H9 (cell line): ENCODE measurements at places on chromosomes 3 and 15. TPM values are rescaled to one million over a fixed set of nuclear protein-coding genes. Genes with fewer than 3 reads are reported as not detected.

GRCh38 chr3:39208463-39209055, 16.2 kb upstream of the XIRP1 start:
- H3K27ac ChIP-seq = no peak overlapping the region
- H3K4me3 ChIP-seq = no peak overlapping the region
- no peaks in the 10 kb centered on the region for H3K36me3 ChIP-seq
- DNase-seq = peak; percentile 77
- no peaks in the 10 kb centered on the region for H3K27me3 ChIP-seq

GRCh38 chr3:64732576-64732975, 44.8 kb upstream of the ADAMTS9 start:
- H3K36me3 ChIP-seq = no peaks in the 10 kb centered on the region
- no peaks in the 10 kb centered on the region for H3K4me1 ChIP-seq
- H3K27ac ChIP-seq = no peak overlapping the region
- no peak overlapping the region for H3K4me3 ChIP-seq
- no peak for DNase-seq

Gene LOXL1
- 6.9 and 9.1 TPM in 2 replicates for total RNA-seq

DNA sequence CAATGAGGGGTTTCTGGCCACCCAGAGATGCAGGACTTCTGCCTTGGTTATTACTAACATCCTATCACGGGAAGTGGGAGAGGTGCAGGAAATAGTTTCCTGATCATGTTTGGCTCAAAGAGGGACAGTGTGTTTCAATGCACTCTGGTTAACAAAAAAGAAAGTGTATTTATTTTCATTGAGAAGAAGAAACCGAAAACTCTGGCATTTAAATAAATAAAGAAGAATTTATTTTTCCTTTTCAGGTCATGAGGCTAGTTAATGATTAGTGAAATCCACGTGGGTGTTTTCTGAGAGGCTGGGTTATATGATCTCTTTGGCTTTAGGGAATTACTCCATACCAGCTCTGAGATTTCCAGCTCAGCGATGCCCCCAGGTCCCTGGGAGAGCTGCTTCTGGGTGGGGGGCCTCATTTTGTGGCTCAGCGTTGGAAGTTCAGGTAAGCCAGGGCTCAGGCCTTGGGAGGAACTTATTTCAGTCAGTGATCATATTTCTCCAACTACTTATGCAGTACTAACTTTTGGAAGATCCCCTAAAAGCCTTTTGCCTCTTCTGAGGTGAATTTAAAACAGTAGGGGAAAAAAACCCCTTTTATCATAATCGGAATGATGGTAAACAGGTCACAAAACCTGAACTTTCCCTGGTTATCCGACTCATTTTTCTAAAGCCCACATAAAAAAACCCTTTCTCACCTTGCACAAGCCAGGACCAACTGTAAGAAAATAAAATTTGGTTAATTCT, at the start of gene PLA1A:
PLA1A (plus strand) TSS at position 338 of the 741 bp plus-strand sequence; CDS start at position 367, 29 bp downstream.
- no peaks in the 10 kb centered on the region for H3K27me3 ChIP-seq
- no peak within 1 kb of the TSS for H3K4me3 ChIP-seq
- DNase-seq = no peak
- H3K36me3 ChIP-seq = no peaks in the 10 kb centered on the region
- no peaks in the 10 kb centered on the region; the same call in 1 of the 2 replicates for H3K4me1 ChIP-seq
- no peak within 1 kb of the TSS for H3K27ac ChIP-seq

Gene STRIT1
- total RNA-seq = 0.26 TPM in 1 of 2 replicates, not detected in the other

DNA sequence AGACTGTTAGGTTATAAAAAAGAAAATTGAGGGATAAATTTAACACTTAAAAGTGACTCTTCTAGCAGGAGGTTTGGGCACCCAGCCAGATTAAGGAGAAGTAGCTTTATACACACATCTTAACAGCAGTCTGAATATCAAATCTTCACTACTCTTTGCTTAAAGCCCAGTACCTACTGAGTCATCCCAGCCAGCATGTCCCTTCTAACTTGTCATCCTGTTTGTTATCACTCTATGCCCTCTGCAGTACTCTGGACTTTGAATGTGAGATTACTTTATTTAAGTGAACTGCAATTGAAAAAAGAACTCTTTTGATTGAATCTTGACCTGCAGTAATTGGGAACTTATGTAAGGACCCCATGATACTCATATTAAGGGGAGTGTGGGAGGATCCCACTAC, 77.6 kb downstream of the FHIT start:
- H3K27me3 ChIP-seq = no peaks in the 10 kb centered on the region
- H3K36me3 ChIP-seq = no peaks in the 10 kb centered on the region
- no peak overlapping the region for H3K4me3 ChIP-seq
- H3K4me1 ChIP-seq = no peaks in the 10 kb centered on the region; the same call in 1 of the 2 replicates
- H3K27ac ChIP-seq = no peak overlapping the region

GRCh38 chr15:43383070-43383469, 12.2 kb downstream of the TUBGCP4 start:
- no peaks in the 10 kb centered on the region for H3K4me1 ChIP-seq
- peaks cover 28% of the 10 kb centered on the region; the same call in 2 of the 3 replicates for H3K36me3 ChIP-seq
- no peak for DNase-seq
- H3K27me3 ChIP-seq = no peaks in the 10 kb centered on the region
- no peak overlapping the region for H3K27ac ChIP-seq
- no peak overlapping the region for H3K4me3 ChIP-seq

Gene FANCI
- total RNA-seq = 102 and 106 TPM in 2 replicates

DNA sequence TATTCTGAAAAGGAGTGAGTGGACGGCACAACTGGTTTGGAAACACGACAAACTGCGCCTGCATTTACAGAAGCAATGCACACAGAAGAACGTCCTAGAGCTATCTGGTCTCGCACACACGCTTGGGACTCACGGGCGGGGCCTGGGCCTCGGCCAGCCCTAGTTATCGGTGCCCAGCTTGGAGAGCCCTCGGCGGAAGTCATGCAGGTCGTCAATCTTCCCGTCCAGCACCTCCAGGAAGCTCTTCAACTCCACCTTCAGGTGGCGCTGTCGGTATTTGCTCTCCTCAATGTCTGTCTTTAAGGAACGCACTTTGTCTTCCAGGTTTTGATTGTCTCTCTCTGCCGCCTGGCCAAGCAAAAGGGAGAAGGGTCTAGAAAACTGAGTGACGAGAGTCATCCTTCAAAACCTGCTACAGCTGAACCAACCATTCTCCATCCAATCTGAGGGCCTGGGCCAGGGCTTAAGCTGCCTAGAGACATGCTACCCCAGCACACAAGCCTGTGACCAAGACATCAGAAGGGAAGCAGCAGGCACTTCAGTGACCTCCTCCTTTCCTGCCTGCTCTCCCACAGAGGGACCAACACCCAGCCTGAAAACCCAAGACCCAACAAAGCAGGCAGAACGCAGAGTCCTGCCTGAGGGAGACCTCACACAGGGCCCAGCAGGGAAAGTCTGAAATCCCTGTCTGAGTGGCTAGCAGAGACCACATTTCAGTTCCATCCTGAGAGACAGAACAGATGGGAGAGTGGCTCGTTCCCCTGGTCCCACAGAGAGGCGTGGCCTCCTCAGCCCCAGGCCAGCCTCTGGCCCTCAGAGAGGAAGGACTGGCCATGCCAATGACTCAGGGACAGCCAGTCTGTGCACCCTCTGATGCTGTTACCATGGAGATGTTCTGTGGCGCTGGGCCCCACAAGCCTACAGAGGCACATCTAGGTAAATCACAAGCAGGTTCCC, 40.4 kb downstream of the WHAMM start:
- no peak overlapping the region for H3K4me3 ChIP-seq
- no peaks in the 10 kb centered on the region for H3K4me1 ChIP-seq
- peak; percentile 95 for DNase-seq
- H3K27ac ChIP-seq = no peak overlapping the region

Gene SLC9C1
- 0.15 and 0.50 TPM in 2 replicates for total RNA-seq

GRCh38 chr15:88018869-88019641, 237.5 kb downstream of the NTRK3 start:
- DNase-seq = no peak
- no peaks in the 10 kb centered on the region for H3K36me3 ChIP-seq
- no peak overlapping the region for H3K27ac ChIP-seq
- peaks cover under 1% of the 10 kb centered on the region; the same call in 1 of the 2 replicates for H3K27me3 ChIP-seq
- H3K4me1 ChIP-seq = peaks cover 2% of the 10 kb centered on the region

Gene CISH
- total RNA-seq = 1.7 and 2.2 TPM in 2 replicates

Gene SLC22A14
- total RNA-seq = not detected in 2 replicates

Gene FAM227B
- total RNA-seq = 5.1 and 5.5 TPM in 2 replicates

DNA sequence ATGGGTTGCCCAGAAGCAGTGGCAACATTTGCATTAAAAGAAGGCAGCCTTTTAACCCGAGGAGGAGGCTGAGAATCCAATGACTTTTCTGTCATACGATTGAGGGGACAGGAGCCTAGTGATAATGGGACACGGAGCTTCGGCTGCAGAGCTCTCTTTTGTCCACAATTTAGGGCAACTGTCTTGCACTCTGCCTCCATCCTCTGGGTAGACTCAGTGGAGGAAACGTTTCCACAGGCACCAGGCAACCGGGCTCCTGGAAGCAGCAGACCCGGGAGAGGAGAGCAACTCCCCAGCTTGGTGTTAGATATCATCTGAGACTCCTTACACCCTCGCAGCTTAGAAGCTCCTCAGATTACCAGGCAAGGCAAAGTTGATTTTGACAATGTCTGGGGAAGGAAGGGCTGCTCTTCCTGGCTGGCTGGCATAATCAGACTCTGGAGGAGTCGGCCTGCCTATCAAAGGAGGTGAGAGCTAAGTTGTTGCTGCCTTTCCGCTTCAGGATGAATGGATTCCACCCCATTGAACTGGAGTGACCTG, 43.5 kb upstream of the RNU6-1 start:
- H3K27ac ChIP-seq = no peak overlapping the region
- H3K27me3 ChIP-seq = no peaks in the 10 kb centered on the region; the same call in 1 of the 2 replicates
- no peaks in the 10 kb centered on the region; the same call in 1 of the 2 replicates for H3K4me1 ChIP-seq
- no peak overlapping the region for H3K4me3 ChIP-seq
- H3K36me3 ChIP-seq = no peaks in the 10 kb centered on the region

GRCh38 chr3:62332835-62333244, 40.5 kb downstream of the FEZF2 start:
- H3K27ac ChIP-seq = no peak overlapping the region
- no peak for DNase-seq
- H3K36me3 ChIP-seq = no peaks in the 10 kb centered on the region
- no peaks in the 10 kb centered on the region for H3K27me3 ChIP-seq
- no peak overlapping the region for H3K4me3 ChIP-seq

Gene ALDH1A2
- 0.31 and 0.72 TPM in 2 replicates for total RNA-seq

- H3K4me3 ChIP-seq = no peak overlapping the region
- no peak overlapping the region for H3K27ac ChIP-seq
- no peak for DNase-seq
- no peaks in the 10 kb centered on the region for H3K27me3 ChIP-seq
Measured at GRCh38 chr15:56077081-56077480, 83.7 kb upstream of the NEDD4 start.

GRCh38 chr15:25633862-25634261, 195.0 kb upstream of the UBE3A start:
- no peaks in the 10 kb centered on the region; the same call in 1 of the 2 replicates for H3K4me1 ChIP-seq
- no peaks in the 10 kb centered on the region for H3K36me3 ChIP-seq
- no peak overlapping the region for H3K4me3 ChIP-seq
- peaks cover 7% of the 10 kb centered on the region; the same call in 1 of the 2 replicates for H3K27me3 ChIP-seq

Gene LSAMP
- total RNA-seq = 0.66 and 0.90 TPM in 2 replicates

GRCh38 chr3:33962396-33962795, 164.0 kb downstream of the PDCD6IP start:
- H3K36me3 ChIP-seq = no peaks in the 10 kb centered on the region
- no peak for DNase-seq
- H3K27ac ChIP-seq = no peak overlapping the region
- H3K27me3 ChIP-seq = no peaks in the 10 kb centered on the region

GRCh38 chr3:27666708-27667107, 55.4 kb downstream of the EOMES start:
- peak overlapping the region; percentile 65 for H3K4me3 ChIP-seq
- DNase-seq = peak; percentile 87
- no peaks in the 10 kb centered on the region for H3K27me3 ChIP-seq
- peak overlapping the region; percentile 98 for H3K27ac ChIP-seq

Gene GP9
- not detected in 2 replicates for total RNA-seq

Gene GOLGA8K
- total RNA-seq = 0.85 TPM in 1 of 2 replicates, not detected in the other

DNA sequence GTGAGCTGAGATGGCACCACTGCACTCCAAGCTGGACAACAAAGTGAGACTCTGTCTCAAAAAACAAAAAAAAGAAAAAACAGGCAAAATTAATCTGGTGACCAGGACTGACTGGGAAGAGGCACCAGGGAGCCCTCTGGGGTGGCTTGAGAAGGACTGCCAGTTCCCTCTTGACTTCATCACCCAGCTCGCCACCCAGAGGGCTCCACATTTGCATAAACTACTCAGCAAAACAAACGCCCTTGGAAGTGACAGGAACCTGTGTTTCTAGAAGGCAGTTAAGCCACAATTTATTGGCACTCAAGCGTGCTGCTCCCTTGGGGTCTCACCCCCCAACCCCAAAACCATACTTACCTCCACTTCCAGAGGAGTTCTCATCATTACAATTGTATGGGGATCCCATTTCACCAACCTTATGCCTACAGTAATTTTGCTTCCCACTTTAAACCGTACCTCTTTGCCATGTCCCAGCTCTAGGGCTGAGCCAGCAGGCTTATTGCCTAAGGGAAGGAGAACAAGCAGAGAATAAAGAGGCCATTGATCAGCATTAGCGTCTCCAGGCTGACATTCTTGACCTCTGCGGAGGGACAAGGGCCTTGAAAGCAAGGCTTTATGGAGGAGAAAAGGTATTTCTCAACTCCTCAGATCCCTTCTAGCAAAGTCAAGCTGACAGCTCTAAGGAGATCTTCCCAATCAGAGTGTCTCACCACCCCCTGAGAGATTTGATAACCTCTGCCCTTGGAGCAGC, 357.4 kb downstream of the SHQ1 start:
- H3K27ac ChIP-seq = no peak overlapping the region
- DNase-seq = peak; percentile 53
- peaks cover 10% of the 10 kb centered on the region for H3K4me1 ChIP-seq
- H3K27me3 ChIP-seq = no peaks in the 10 kb centered on the region

DNA sequence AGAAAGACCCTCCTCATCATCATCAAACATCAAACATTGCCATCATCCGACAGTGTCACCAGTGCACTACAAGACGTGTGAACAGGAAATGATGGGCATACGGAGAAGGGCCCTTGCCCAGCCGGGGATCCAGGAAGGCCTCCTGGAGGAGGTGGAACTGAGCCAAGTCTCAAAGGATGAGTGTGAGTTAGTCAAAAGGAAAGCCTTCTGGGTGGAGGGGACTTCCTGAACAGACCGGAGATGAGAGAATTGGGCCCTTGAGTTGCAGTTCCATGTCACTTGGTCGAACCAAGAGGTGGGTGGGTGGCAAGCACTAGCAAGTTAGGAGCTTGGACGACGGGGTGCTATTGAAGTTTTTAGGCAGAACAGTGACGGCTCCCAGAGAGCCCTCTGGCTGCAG, 8.5 kb downstream of the SEMA4B start:
- no peak overlapping the region for H3K4me3 ChIP-seq
- no peaks in the 10 kb centered on the region for H3K27me3 ChIP-seq
- peaks cover 17% of the 10 kb centered on the region for H3K36me3 ChIP-seq
- no peak for DNase-seq

Gene RPUSD3
- 59.5 TPM in 2 replicates for total RNA-seq

DNA sequence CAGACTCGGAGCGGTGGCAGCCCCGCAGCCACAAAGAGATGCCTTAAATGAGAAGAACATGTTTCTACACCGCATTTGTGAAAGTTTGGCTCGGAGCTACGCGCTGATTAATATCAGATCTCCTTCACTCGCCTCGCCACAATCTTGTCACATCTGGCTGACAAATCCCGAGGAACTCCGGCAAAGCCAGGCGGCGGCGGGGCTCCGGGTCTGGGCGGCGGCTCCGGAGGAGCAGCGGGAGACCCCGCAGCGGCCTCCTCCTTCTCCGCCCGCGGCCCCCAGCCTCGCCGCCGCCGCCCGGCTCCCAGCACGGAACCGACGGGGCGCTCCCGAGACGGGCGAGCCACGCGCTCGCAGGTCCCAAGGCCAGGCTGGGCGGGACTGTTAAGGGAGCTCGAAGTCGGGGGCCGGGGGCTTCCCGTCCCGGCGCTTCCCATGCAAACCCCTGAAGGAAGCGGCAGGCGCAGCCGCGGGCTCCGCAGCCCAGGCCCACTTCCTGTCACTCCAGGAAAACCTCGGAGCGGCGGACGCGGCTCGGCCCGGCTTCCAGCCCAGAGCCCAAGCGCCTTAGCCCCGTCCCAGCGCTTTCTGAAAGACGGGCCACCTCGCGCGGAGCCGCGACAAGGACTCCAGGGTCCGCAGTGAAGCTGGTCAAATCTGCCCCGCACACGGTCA, 1.2 kb downstream of the BNC1 start:
- H3K36me3 ChIP-seq = no peaks in the 10 kb centered on the region
- DNase-seq = peak; percentile 53
